ENCODE measurements at places on chromosomes 1 and 21. TPM values are rescaled to one million over a fixed set of nuclear protein-coding genes. Genes with fewer than 3 reads are reported as not detected.
A peak's percentile ranks its signal among the peaks of the same experiment; 100 is the strongest.

GRCh38 chr1:156060937-156061636 is at the start of gene RAB25:
Gene RAB25, plus strand, starts transcription at chr1:156061160. Its CDS starts 241 bp downstream, at chr1:156061401.
- peak within 1 kb of the TSS; percentile 78 for H3K27ac ChIP-seq
- no peaks in the 10 kb centered on the region for H3K27me3 ChIP-seq
- H3K36me3 ChIP-seq = peaks cover 3% of the 10 kb centered on the region

GRCh38 chr21:46598581-46599572 is 6.0 kb downstream of the S100B start:
- no peak overlapping the region for H3K27ac ChIP-seq
- DNase-seq = peak; percentile 56
- no peaks in the 10 kb centered on the region for H3K27me3 ChIP-seq
- peaks cover 6% of the 10 kb centered on the region for H3K4me1 ChIP-seq
- H3K4me3 ChIP-seq = no peak overlapping the region
- H3K36me3 ChIP-seq = no peaks in the 10 kb centered on the region

DNA sequence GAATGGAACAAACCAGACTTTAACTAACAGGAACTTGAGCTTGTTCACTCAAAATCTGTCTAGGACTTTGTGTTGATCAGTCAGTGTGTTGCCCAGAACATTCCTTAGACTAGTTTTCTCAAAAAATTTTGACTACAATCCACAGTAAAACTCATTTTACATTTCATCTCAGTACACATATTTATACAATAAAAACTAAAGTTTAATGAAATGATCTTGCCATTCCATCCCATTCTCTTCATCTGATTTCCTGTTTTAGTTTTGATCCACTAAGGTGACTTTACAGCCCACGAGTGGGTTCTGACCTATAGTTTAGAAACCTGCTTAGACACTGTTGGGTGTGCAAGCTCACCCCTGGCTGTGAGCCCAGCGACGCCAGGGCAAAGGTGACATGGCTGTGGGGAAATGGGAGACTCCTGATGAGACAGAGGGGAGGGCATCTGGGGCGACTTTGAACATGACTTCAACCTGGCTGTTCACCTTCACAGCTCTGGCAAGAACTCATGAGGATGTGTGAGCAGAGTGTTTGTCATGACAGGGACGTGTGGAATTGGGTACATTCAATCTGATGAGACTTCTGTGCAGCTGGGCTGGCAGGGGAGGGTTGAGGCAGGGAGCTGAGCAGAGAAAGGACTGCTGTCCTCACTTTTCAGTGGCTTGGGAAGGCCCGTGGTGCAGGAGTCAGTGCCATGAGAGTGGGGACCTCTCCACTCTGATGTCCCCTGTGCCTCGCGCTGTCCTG is 40.6 kb downstream of the LHX4 start:
- H3K27ac ChIP-seq = no peak overlapping the region
- no peak overlapping the region for H3K4me3 ChIP-seq
- no peaks in the 10 kb centered on the region for H3K27me3 ChIP-seq

DNA sequence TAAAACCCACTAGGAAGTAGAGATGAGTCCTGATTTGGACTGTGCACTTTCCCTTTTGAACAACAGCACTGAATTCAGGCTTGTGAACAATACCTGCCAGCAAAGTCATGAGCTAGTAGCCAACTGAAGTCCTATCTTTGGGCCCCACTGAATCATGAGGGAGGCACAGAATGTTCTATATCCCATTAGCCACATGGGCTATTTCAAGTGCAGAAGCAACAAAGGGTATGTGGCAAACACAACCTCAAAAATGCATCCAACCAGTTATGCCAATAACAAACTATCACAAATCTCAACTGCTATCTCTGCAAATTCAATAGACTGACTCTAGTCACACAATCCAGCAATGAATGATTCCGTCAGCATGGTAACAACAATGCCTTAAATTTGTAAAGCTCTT is 276.0 kb downstream of the MRPL39 start:
- DNase-seq = no peak
- H3K36me3 ChIP-seq = no peaks in the 10 kb centered on the region
- no peaks in the 10 kb centered on the region for H3K27me3 ChIP-seq
- H3K4me1 ChIP-seq = no peaks in the 10 kb centered on the region
- H3K27ac ChIP-seq = no peak overlapping the region
- no peak overlapping the region for H3K4me3 ChIP-seq

DNA sequence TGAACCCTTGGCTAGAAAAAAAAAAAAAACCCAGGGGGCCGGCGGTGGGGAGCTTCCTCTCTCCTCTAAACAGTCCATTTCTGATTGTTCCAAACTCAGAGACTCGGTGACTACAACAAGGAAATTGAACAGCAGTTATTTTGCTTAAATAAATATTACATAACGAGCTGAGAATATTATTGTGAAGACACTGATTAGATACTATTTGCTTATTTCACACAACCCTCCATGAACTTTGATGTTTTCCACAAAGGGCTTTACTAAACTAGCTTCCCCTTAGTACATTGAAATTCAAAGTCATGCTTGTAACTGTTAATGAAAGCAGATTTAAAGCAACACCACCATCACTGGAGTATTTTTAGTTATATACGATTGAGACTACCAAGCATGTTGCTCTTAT is at the start of gene CFHR5:
Gene CFHR5, plus strand, starts transcription at position 279 of the 400 bp plus-strand sequence. Its CDS starts 109 bp downstream, at position 388.
- no peak within 1 kb of the TSS for H3K27ac ChIP-seq
- H3K36me3 ChIP-seq = no peaks in the 10 kb centered on the region
- no peak for DNase-seq
- H3K4me3 ChIP-seq = no peak within 1 kb of the TSS

GRCh38 chr1:60573121-60573520 is 499.6 kb upstream of the C1orf87 start:
- peak overlapping the region; percentile 29 for H3K27ac ChIP-seq
- H3K4me1 ChIP-seq = peaks cover 10% of the 10 kb centered on the region
- no peak for DNase-seq

- H3K36me3 ChIP-seq = no peaks in the 10 kb centered on the region
- no peaks in the 10 kb centered on the region for H3K27me3 ChIP-seq
- H3K4me3 ChIP-seq = no peak overlapping the region
- no peak overlapping the region for H3K27ac ChIP-seq
- H3K4me1 ChIP-seq = no peaks in the 10 kb centered on the region
These were observed 1031.5 kb upstream of the ADGRL2 start for GRCh38 chr1:80769208-80769750.

DNA sequence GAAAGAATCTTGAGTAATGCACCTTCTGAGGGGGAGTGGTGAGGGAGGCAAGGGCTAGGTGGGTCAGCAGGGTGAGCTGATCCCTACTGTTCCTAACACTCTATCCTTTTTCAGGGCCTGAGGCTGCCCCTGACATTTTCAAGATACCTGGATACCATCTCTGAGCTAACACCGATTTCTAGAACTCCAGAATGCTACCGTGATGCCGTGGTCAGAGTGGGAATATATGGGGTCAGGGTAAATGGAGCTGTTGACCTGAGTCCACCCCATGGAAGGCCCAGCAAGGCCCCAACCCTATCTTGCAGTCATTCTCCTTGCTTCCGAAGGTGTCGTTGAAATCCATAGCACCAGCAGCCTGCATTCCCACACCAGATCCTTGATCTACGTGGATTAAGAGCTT is 18.0 kb upstream of the PTPRF start:
- H3K27me3 ChIP-seq = no peaks in the 10 kb centered on the region
- H3K36me3 ChIP-seq = no peaks in the 10 kb centered on the region
- peaks cover 9% of the 10 kb centered on the region for H3K4me1 ChIP-seq
- H3K4me3 ChIP-seq = no peak overlapping the region
- DNase-seq = no peak

DNA sequence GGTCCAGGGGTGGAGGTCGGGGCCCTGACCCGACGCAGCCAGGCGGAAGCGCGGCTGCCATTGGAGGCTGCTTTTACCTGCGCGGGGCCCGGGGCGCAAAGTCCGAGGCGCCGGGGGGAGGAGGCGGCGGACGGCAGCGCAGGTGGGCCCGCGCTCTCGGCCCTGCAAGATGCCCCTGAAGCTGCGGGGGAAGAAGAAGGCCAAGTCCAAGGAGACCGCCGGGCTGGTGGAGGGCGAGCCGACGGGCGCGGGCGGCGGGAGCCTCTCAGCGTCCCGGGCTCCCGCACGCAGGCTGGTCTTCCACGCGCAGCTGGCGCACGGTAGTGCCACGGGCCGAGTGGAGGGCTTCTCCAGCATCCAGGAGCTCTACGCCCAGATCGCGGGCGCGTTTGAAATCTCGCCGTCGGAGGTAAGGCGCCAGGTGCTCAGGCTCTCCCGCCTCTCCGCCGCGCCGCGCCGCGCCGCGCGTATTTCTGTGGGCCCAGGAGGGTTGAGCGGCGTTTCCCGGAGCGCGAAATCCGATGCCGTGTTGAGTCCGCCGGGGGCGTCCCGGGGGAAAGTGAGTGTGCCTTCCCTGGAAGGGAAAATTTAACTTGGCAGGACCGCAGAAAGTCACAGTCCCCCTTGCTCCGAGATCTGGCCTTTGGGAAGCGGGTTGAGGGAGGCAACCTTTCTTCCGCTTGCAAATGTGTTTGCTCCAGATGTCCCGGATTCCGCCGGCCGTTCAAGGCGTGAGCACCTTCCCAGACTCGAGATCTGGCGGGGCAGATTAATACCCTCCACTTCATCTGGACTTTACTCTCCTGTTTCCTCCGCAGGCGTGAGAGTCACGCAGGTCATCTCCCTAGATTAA is at the start of gene GIPC2:
Gene GIPC2, plus strand, starts transcription at position 41 of the 853 bp plus-strand sequence. Its CDS starts 129 bp downstream, at position 170.
- DNase-seq = no peak
- peaks cover 5% of the 10 kb centered on the region for H3K27me3 ChIP-seq
- peak within 1 kb of the TSS; percentile 61 for H3K27ac ChIP-seq
- no peaks in the 10 kb centered on the region for H3K36me3 ChIP-seq

- no peak overlapping the region for H3K4me3 ChIP-seq
- H3K27me3 ChIP-seq = no peaks in the 10 kb centered on the region
- H3K36me3 ChIP-seq = no peaks in the 10 kb centered on the region
- H3K27ac ChIP-seq = no peak overlapping the region
- no peaks in the 10 kb centered on the region for H3K4me1 ChIP-seq
- DNase-seq = no peak
These were observed 42.3 kb downstream of the STYXL2 start for GRCh38 chr1:167136191-167136614.

DNA sequence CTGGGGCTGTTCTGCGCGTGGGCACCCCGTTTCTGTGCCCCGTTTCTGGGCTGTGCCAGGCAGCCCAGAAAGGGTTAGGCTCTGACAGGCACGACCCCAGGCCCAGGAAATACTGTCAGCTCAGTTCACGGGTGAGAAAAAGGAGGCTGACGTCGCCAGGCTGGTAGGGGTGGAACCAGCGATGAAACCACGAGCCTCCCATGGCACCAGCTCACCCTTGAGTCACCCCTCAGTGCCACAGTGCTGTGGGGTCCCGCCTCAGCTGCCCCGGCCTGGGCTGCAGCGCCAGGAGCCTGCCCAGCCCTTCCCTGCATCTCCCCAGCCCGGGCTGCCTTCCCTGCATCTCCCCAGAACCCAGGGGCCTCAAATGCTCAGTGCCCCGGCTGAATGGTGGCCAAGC is 11.5 kb downstream of the MEGF6 start:
- no peaks in the 10 kb centered on the region for H3K36me3 ChIP-seq
- H3K4me1 ChIP-seq = peaks cover 31% of the 10 kb centered on the region
- H3K4me3 ChIP-seq = no peak overlapping the region
- peaks cover 3% of the 10 kb centered on the region for H3K27me3 ChIP-seq

DNA sequence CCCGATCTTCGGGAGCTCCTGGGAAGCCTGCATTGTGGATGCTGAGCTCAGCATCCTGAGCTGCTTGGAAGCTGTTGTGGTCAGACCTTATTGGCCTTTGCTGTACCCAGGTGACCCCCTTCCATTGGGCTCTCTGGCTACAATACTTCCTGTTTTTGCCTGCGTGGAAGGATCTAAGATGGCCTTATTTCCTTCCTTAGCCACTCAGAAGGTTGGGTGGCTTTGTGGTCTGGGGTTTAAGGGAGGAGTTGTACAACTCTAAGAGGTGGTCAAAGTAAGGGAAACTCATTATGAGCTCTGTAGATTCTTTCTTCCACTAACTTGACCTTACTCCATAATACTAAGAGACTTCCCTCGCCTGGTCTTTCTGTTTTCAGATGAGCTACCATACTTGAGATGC is 17.7 kb downstream of the PFKFB2 start:
- no peak overlapping the region for H3K27ac ChIP-seq
- no peak overlapping the region for H3K4me3 ChIP-seq
- no peak for DNase-seq
- peaks cover 74% of the 10 kb centered on the region for H3K36me3 ChIP-seq
- peaks cover 10% of the 10 kb centered on the region for H3K4me1 ChIP-seq

GRCh38 chr1:162398999-162399580 is 12.8 kb downstream of the SH2D1B start:
- no peak overlapping the region for H3K4me3 ChIP-seq
- H3K27ac ChIP-seq = no peak overlapping the region
- no peak for DNase-seq
- H3K27me3 ChIP-seq = peaks cover 21% of the 10 kb centered on the region
- H3K4me1 ChIP-seq = no peaks in the 10 kb centered on the region

DNA sequence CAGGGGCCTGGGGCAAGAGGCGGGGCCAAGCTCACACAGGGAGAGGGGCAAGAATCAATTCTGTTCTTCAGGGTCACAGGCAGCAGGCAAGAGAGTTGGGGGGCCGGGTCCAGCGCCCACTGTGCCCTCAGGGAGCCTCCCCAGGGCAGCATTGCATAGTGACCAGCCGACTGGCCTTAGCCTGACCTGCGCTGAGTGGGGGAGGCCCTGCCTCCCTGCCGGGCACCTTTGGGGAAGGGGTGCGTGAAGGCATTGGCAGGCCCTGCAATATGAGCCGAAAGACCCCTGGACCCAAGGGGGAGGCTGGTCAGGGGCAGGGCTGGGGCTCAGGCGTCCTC is 12.2 kb downstream of the SCNN1D start:
- H3K36me3 ChIP-seq = peaks cover 34% of the 10 kb centered on the region
- no peak for DNase-seq
- H3K27ac ChIP-seq = no peak overlapping the region
- peaks cover 21% of the 10 kb centered on the region for H3K4me1 ChIP-seq

GRCh38 chr1:160211046-160211790 is 6.0 kb downstream of the PEA15 start:
- H3K27ac ChIP-seq = no peak overlapping the region
- peaks cover 59% of the 10 kb centered on the region for H3K4me1 ChIP-seq
- no peak overlapping the region for H3K4me3 ChIP-seq
- peak; percentile 35 for DNase-seq
- no peaks in the 10 kb centered on the region for H3K27me3 ChIP-seq
- H3K36me3 ChIP-seq = peaks cover 64% of the 10 kb centered on the region

GRCh38 chr1:33602271-33602670 is 129.8 kb downstream of the ZSCAN20 start:
- H3K4me3 ChIP-seq = no peak overlapping the region
- DNase-seq = no peak
- no peaks in the 10 kb centered on the region for H3K36me3 ChIP-seq
- peaks cover 5% of the 10 kb centered on the region for H3K27me3 ChIP-seq
- H3K27ac ChIP-seq = no peak overlapping the region

DNA sequence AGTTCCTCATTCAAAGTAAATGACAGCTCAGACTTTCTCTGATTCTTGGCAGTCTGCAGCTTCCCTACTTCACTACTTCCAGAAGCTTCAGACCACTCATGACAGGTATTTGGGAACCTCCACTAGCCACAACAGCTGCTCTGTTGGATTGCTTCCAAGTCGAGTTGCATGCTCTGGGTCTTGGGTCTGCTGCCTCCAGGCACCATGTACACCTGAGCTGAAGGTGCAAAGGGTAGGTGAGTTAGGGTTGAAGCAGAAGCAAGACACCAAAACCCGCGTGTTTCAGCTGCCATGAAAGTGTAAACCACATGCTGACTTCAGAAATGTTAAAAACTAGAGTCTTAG is 62.7 kb downstream of the ZNF684 start:
- DNase-seq = no peak
- no peaks in the 10 kb centered on the region for H3K36me3 ChIP-seq
- H3K4me1 ChIP-seq = peaks cover 10% of the 10 kb centered on the region
- no peak overlapping the region for H3K4me3 ChIP-seq

PAQR7 gene
- 14.3 TPM for total RNA-seq

HNRNPU gene
- 319 TPM for total RNA-seq

CYP4A11 gene
- 0.32 TPM for total RNA-seq

OPRD1 gene
- total RNA-seq = not detected

CRP gene
- not detected for total RNA-seq

FCRL4 gene
- not detected for total RNA-seq

ZNF326 gene
- 34.1 TPM for total RNA-seq

RPL11 gene
- 864 TPM for total RNA-seq

TAS1R1 gene
- total RNA-seq = not detected

ALDH4A1 gene
- total RNA-seq = 31.6 TPM

All from suprapubic skin (tissue), 4 donors.